Right kidney (tissue), 9 donors: ENCODE measurements at places on chromosomes 12 and 14.

GRCh38 chr14:61037215-61037614, 56.2 kb downstream of the SLC38A6 start:
- no peak for DNase-seq

DNA sequence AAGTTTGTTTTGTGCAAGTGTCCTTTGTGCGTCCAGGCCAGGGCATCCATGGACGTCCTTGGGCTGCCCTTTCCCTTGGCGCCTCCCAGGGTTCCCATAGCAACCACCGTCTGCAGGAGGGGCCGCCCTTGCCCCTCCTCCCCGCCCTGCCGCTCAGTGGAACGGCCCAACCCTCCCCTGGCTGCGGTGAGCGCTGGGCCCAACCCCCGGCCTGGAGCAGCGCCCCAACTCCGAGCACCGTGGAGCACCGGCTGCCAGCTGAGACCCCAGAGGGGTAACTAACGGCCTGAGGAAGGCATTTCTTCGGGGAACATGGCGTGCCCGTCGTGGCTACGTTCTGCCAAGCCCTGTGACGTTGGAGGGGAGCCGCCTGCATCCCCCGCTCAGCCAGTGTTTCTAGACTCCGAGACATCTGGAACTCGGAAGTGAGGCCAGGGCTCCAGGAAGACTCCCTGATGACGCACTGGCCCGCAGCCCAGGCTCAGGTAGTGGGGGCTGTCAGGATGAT, 5.3 kb upstream of the ACACB start:
- DNase-seq, result peak; percentile 94

GRCh38 chr12:122402264-122402663, 20.2 kb downstream of the CLIP1 start:
- no peak for DNase-seq

- DNase-seq, result no peak
These were observed 24.3 kb upstream of the ANO2 start for GRCh38 chr12:5969156-5969973.

- DNase-seq, result no peak
These were observed 336.8 kb downstream of the NAV3 start for GRCh38 chr12:78167510-78167909.

DNA sequence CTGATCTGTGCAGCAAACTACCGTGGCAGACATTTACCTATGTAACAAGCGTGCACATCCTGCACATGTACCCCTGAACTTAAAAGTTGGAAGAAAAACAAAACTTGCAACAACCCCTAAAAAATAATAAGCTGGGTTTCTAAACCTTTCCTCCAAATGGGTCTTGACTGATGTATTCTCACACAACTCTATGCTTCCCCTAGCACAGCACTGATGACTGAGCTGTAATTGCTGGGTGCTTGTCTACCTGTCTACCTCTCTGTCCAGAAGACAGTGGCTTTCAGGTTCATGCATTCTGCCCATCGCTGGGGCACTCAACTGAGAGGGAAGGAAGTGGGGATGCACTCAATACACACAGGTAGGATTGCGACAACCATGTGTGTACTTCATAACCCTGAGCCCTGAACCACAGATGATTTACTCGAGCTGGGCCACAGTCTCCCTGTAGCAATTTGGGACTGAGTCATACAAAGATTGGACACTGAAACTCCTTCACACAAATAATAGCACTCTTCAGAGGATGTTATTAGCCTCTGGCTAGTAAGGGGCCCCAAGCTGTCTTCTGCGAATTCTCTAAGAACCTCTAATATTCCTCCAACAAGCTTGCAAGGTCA, 44.8 kb upstream of the TMPO start:
- DNase-seq, result no peak

DNA sequence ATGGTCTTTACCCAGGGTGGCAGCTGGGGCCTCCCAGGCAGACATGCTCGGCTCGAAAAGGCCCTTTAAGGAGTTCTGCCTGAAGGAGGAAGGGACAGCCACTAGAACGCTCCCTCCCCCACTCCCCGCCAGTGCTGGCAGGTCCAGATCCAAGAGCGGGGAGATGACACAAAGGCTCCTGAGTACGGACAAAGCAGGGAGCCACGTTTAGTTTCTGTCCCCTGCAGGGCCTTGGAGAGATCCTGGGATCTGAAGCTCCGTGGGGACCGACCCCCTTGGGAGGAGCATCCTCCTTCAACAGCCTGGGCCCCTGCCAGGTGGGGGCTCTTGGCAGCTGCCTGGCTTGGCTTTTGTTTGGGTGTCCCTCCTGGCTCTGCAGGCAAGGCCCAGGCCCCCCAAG, 89.7 kb downstream of the ESRRB start:
- DNase-seq, result no peak

- DNase-seq, result no peak
These were observed 110.4 kb downstream of the CNTN1 start for GRCh38 chr12:40802656-40803055.

- DNase-seq, result no peak
These were observed 1030.4 kb downstream of the TMEM121 start for GRCh38 chr14:106556665-106557289.
